Hematopoietic multipotent progenitor cell (in vitro differentiated cells): ENCODE measurements at places on chromosomes 11 and 22.

DNA sequence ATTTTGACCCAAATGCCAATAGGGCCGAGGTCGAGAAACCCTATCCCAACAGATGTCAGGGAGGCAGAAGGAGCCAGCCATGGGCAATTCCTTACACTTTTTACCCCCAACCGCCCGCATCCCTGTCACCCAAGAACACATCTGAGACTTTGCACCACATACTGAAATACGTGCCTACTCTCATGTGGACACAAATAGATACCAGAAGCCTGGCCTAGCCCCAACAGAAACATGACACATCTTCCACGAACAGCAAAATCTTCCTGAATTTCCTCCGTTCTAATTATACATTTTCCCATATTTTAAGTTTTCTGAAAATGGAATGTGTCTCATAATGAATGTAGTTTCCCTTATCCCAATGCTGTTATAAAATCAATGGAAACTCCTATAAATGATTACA, 64.7 kb downstream of the SLC1A2 start:
- DNase-seq: no peak

DNA sequence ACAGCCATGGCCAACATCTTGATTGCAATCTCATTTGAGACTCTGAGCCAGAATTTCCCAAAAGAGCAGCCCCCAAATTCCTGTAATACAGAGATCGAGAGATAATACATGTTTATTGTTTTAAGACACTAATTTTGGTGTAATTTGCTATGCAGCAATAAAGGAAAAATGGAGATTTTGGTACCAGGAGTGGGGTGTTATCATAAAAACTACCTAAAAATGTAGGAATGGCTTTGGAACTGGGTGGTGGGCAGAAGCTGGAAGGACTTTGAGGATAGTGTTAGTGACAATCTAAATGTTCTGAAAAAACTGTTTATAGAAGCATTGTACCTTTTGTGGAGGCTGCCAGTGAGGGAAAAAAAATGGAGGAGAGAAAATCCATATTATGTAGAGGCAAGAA, 32.4 kb downstream of the C11orf96 start:
- DNase-seq: no peak

DNA sequence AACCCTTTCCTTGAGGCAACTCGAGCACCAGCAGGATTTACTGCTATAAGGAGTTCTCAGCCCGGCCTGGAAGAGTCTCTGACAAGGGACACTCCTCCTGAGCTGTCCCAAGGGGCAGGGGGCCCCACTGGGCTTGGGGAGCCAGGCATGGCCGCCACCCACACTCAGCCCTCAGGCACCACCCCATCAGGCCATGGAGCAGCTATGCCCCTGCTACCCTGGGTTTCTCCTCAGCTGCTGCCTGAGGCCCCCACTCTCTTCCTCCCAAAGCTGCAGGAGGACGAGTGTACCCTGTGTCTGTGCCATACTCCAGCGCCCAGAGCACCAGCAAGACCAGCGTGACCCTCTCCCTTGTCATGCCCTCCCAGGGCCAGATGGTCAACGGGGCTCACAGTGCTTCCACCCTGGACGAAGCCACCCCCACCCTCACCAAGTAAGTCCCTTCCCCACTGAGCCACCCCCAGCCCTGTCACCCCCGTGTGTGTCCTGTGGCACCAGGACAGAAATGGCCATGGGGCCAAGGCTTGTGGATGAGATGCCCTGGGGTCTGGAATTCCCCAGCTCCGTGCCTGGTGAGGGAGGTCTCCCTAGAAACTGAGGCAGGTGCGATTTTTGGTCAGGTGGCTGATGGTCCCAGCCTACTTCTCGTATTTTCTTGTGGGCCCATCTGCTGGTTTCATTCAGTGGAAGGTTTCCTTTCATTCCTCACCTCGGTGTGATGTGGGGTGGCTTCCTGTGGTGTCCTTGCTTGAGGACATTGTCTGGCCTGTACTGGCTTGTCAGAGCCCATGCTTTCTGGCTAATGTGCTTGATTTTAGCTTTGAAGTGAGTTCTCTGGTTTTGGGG, 28.4 kb downstream of the TAB1 start:
- no peak for DNase-seq

- no peak for DNase-seq
Observed at GRCh38 chr11:790721-791564, 1.1 kb upstream of the CEND1 start.

- no peak for DNase-seq
Observed at GRCh38 chr11:43573233-43573632, 107.3 kb upstream of the HSD17B12 start.

GRCh38 chr11:45089251-45089650, 57.2 kb upstream of the PRDM11 start:
- DNase-seq: no peak
